ENCODE measurements at places on chromosomes 5 and 9.

DNA sequence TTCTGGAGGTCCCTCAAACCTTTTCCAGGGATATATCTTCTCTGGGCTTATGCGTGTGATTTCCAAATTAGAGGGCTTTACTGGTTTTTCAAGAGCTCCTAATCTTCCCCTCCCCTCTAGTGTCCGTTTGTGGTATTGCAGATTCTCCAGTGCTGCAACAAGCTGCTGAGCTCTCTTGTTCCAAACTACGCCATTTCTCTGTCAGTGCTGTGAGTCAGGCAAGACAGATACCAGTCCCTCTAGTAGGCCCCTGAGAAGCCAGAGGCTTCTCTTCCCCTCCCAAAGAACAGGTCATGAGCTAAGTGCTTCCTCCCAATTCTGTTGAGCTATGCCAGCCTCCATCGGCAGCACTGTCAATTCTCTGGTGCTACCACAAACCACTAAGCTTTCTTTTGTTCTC, 149.5 kb downstream of the FANCC start:
- no peaks in the 10 kb centered on the region for H3K4me1 ChIP-seq
- no peak overlapping the region for H3K27ac ChIP-seq
- H3K4me3 ChIP-seq = no peak overlapping the region
- H3K36me3 ChIP-seq = no peaks in the 10 kb centered on the region

GRCh38 chr5:135890296-135890695, 5.3 kb downstream of the IL9 start:
- no peaks in the 10 kb centered on the region for H3K27me3 ChIP-seq
- H3K27ac ChIP-seq = no peak overlapping the region
- H3K4me1 ChIP-seq = no peaks in the 10 kb centered on the region
- no peak for DNase-seq
- H3K36me3 ChIP-seq = no peaks in the 10 kb centered on the region
- no peak overlapping the region for H3K4me3 ChIP-seq

- H3K4me1 ChIP-seq = no peaks in the 10 kb centered on the region
- no peak overlapping the region for H3K27ac ChIP-seq
- no peaks in the 10 kb centered on the region for H3K36me3 ChIP-seq
- no peak overlapping the region for H3K4me3 ChIP-seq
- H3K27me3 ChIP-seq = no peaks in the 10 kb centered on the region
These were observed 7.7 kb downstream of the RASGEF1C start for GRCh38 chr5:180201051-180201987.

DNA sequence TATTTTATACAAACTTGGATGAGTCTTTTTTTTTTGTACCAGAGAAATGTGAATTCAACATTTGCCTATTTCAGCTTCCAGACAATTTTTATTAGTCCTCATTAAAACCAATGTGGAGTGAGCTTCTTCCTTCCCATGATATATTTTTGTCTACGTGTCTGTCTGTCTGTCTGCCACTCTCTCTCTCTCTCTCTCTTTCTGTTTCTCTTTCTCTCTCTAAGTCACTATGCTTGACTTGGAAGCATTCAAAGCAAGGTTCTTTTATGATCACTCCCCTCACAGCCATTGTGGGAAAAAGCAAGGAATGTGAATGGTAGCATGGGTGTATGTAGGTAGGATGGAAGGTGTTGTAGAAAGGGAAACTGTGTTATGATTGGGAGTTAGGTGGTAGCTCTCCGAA, 80.2 kb downstream of the SNCAIP start:
- H3K27me3 ChIP-seq = no peaks in the 10 kb centered on the region
- H3K36me3 ChIP-seq = no peaks in the 10 kb centered on the region
- H3K4me3 ChIP-seq = no peak overlapping the region
- no peak overlapping the region for H3K27ac ChIP-seq
- DNase-seq = no peak

DNA sequence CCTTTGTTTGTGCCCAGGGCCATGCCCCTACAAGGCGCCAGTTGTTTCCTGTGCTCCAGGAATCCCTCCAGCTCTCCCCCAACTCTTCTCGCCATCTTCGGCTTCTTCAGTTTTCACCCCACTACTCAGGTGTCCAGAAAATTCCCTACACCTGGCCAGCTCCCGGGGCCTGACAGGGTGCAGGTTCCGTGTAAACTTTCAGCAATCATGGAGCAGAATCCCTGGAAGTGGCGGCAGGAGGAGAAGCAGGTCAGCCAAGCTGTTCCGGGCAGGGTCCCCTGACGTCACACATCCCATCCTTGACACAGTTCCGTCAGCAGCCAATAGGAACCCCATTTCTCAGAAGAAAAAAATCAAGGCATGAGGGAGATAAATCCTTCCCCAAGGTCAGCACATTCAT, 12.2 kb upstream of the ADGRD2 start:
- no peak overlapping the region for H3K4me3 ChIP-seq
- H3K36me3 ChIP-seq = no peaks in the 10 kb centered on the region
- H3K27me3 ChIP-seq = no peaks in the 10 kb centered on the region
- no peak for DNase-seq

- H3K27me3 ChIP-seq = no peaks in the 10 kb centered on the region
- H3K27ac ChIP-seq = no peak overlapping the region
- no peak overlapping the region for H3K4me3 ChIP-seq
- H3K4me1 ChIP-seq = peaks cover 41% of the 10 kb centered on the region
- no peaks in the 10 kb centered on the region for H3K36me3 ChIP-seq
These were observed 176.2 kb downstream of the NR3C1 start for GRCh38 chr5:143227301-143227700.

- H3K4me1 ChIP-seq = no peaks in the 10 kb centered on the region
- H3K4me3 ChIP-seq = no peak overlapping the region
- H3K27ac ChIP-seq = no peak overlapping the region
These were observed 218.9 kb downstream of the NXNL2 start for GRCh38 chr9:88753691-88754367.

- H3K4me1 ChIP-seq = peaks cover 7% of the 10 kb centered on the region
- H3K27me3 ChIP-seq = no peaks in the 10 kb centered on the region
- peaks cover 5% of the 10 kb centered on the region for H3K36me3 ChIP-seq
- H3K27ac ChIP-seq = no peak overlapping the region
- H3K4me3 ChIP-seq = no peak overlapping the region
These were observed 5.3 kb downstream of the FBXW2 start for GRCh38 chr9:120787933-120788332.

DNA sequence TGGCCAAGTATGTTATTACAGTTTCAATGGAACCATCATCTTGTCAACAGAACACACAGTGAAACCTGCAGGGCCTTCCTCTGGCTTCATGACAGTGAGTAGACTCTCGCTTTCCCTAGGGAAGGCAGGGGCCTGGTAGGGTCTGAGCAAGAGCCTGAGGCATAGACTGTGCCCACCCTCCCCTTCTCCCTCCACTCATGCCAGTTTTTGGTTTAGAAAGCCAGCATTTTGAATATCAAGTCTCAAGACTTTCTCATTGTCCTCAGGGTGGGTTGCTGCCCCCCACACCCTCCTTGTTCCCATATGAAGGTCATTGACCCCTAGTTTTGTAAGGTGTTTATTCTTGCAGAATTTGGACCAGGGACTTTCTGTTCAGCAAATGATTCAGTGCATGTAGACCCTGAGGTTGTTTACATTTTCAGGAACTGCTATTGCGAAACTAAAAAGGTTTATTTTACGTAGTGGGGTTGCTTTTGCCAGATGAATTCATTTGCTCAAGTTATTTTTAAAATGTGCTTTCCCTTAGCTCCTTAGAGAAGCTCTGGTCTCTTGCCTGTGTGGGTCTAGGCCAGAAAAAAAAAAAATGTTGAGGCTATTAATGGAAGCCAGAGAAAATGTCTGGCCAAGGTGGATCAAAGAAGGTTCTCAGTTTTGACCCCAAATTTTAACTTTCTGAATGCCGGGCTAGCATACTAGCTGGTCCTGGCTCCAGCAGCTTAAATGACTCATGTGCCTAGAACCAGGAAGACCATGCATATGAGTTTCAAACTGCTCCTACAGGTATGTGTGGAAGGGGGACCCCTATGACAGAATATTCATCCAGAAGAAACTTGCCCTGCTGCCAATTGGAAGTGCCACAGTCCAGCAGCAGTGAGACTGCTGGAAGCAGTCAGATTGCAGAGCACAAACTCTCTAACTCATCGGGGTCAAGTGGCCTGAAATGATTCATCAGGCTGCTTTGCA, 10.1 kb upstream of the MOB3B start:
- no peaks in the 10 kb centered on the region for H3K36me3 ChIP-seq
- no peaks in the 10 kb centered on the region for H3K27me3 ChIP-seq
- H3K27ac ChIP-seq = peak overlapping the region; percentile 82
- H3K4me1 ChIP-seq = no peaks in the 10 kb centered on the region
- no peak overlapping the region for H3K4me3 ChIP-seq

GRCh38 chr5:109413458-109413857, 3.7 kb upstream of the PJA2 start:
- H3K27ac ChIP-seq = peak overlapping the region; percentile 81

GRCh38 chr5:127290019-127290945, at the start of gene MEGF10:
MEGF10 (plus strand) TSS chr5:127290796; CDS start chr5:127331309, 40,513 bp downstream.
- H3K4me1 ChIP-seq = no peaks in the 10 kb centered on the region
- peak within 1 kb of the TSS; percentile 12 for H3K4me3 ChIP-seq
- no peaks in the 10 kb centered on the region for H3K36me3 ChIP-seq
- peak; percentile 48 for DNase-seq

- H3K36me3 ChIP-seq = no peaks in the 10 kb centered on the region
- no peaks in the 10 kb centered on the region for H3K4me1 ChIP-seq
- H3K4me3 ChIP-seq = no peak overlapping the region
- DNase-seq = no peak
- no peak overlapping the region for H3K27ac ChIP-seq
These were observed 43.1 kb upstream of the ELL2 start for GRCh38 chr5:96004754-96005153.

DNA sequence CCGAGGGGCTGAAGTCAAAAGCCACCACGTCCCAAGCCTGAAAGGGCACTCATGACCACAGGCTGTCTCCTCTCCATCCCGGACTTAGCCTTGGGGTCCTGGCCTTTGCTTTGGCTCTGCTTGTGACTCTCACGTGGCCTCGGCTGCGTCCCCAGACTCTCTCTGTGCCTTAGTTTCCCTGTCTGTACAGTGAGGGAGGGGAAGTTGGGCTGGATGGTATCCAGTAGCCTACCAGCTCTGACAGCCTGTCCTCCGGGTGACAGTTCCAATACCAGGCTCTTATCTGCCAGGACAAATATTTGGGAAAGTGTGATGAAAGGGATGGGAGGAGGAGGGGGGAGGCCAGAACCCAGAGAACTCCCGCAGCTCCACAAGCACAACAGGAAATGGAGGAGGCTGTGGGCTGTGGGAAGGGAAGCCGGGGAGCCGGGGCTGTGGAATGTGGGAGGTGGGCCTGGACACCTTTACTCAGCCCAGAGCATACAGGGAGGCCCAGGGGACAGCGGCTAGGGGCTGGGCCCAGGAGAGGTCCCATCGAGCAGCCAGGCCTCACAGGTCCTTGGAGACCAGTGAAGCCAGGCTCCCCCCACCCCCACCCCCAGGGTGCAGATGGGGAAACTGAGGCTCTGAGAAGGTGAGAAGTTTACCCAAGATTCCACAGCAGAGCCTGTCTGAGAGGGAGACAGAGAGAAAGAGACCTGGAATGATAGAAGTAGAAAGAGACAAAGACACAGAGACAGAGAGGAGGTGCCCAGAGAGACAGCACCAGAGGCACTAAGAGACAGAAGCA, 18.3 kb downstream of the PDGFRB start:
- no peaks in the 10 kb centered on the region for H3K36me3 ChIP-seq
- peak; percentile 68 for DNase-seq
- H3K4me1 ChIP-seq = peaks cover 46% of the 10 kb centered on the region
- H3K27me3 ChIP-seq = no peaks in the 10 kb centered on the region
- H3K4me3 ChIP-seq = no peak overlapping the region

- H3K27ac ChIP-seq = no peak overlapping the region
- DNase-seq = no peak
- H3K4me3 ChIP-seq = peak overlapping the region; percentile 98
- no peaks in the 10 kb centered on the region for H3K36me3 ChIP-seq
These were observed 920 bp downstream of the PMPCA start for GRCh38 chr9:136411378-136411777.

DNA sequence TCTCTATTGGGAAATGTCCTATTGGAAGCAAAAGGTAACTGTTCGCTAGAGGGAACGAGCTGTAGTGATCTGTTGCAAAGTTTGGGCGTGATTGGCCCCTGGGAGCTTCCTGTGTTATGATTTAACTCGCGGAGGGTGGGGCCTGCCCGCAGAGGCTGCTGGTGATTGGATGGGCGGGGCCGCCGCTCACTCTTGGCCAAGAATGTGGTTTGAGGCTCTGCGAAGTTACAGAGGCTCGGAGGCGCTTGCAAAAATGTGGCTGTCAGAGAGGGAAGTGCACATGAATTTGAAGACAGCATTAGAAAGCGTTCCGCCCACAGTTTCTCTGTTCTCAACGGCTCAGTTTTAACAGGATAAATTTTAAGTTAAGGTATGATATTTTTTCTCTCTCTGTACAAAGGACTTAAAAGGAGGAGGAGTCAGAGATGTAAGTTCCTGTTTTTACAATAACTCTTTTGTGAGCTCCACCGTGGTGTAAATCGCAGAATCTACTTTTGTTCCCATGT, 46.9 kb downstream of the CNTRL start:
- peak overlapping the region; percentile 56 for H3K27ac ChIP-seq
- peaks cover 8% of the 10 kb centered on the region for H3K4me1 ChIP-seq
- peak overlapping the region; percentile 48 for H3K4me3 ChIP-seq
- H3K36me3 ChIP-seq = no peaks in the 10 kb centered on the region
- DNase-seq = peak; percentile 98

GRCh38 chr5:9197881-9198260, 348.0 kb downstream of the SEMA5A start:
- no peak overlapping the region for H3K4me3 ChIP-seq
- no peaks in the 10 kb centered on the region for H3K27me3 ChIP-seq
- H3K36me3 ChIP-seq = no peaks in the 10 kb centered on the region
- no peak overlapping the region for H3K27ac ChIP-seq

- no peak overlapping the region for H3K27ac ChIP-seq
- no peaks in the 10 kb centered on the region for H3K27me3 ChIP-seq
- no peak overlapping the region for H3K4me3 ChIP-seq
- no peaks in the 10 kb centered on the region for H3K4me1 ChIP-seq
- H3K36me3 ChIP-seq = no peaks in the 10 kb centered on the region
- DNase-seq = no peak
These were observed 129.8 kb upstream of the SGCD start for GRCh38 chr5:156197042-156197635.

GRCh38 chr9:27073841-27074728, 34.9 kb upstream of the TEK start:
- no peak overlapping the region for H3K4me3 ChIP-seq
- no peaks in the 10 kb centered on the region for H3K4me1 ChIP-seq
- H3K27me3 ChIP-seq = no peaks in the 10 kb centered on the region
- no peaks in the 10 kb centered on the region for H3K36me3 ChIP-seq

DNA sequence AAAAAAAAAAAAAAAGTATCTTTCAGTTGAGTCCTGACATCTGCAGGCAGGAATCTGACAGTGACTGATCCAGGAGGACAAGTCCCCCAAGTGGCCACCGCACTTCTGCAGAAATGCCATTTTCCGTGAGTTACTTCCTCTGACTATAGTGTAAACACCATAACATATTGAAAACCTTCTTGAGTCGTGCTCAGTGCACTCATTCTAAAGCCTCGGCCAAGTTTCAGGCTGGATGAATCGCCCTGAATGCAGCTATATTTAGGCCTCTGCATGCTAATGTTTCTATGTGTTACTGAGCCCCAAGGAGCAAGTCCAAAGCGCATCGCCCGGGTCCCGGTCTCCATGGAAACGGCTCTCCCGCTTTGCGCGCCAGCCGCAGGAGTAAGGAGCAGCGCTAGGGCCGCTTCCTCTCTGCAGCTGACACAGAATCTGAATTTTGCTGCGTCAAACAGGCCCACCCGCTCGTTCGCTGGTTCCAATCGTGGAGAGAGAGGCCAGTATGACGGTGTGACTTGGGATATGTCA, 335.4 kb downstream of the MSX2 start:
- H3K4me3 ChIP-seq = no peak overlapping the region
- H3K36me3 ChIP-seq = no peaks in the 10 kb centered on the region
- DNase-seq = peak; percentile 57
- H3K27ac ChIP-seq = no peak overlapping the region
- no peaks in the 10 kb centered on the region for H3K27me3 ChIP-seq

Data from right lobe of liver (tissue), 6 donors.